Gastroesophageal sphincter (tissue), 4 donors: ENCODE measurements at places on chromosomes 6 and 20. TPM values are rescaled to one million over a fixed set of nuclear protein-coding genes. Genes with fewer than 3 reads are reported as not detected.

DNA sequence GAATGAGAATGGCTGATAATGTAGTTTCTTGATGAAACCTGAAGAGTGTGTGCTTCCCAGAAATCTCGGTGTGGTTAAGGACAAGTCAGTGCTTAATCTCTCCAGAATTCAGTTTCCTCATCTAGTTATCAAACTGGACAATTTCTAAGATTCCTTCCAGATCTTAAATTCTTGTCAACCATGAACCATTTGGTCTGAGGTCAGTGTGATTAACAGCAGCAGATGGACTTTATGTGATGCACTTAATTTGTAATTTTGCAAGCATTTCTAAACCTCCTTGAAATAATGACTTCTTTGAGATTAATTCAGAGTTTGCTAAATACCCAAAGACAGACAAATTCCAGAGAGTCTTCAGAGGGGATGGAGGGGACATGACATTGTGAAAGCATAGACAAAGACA is 160.3 kb downstream of the KIF16B start:
- no peak for ATAC-seq

DNA sequence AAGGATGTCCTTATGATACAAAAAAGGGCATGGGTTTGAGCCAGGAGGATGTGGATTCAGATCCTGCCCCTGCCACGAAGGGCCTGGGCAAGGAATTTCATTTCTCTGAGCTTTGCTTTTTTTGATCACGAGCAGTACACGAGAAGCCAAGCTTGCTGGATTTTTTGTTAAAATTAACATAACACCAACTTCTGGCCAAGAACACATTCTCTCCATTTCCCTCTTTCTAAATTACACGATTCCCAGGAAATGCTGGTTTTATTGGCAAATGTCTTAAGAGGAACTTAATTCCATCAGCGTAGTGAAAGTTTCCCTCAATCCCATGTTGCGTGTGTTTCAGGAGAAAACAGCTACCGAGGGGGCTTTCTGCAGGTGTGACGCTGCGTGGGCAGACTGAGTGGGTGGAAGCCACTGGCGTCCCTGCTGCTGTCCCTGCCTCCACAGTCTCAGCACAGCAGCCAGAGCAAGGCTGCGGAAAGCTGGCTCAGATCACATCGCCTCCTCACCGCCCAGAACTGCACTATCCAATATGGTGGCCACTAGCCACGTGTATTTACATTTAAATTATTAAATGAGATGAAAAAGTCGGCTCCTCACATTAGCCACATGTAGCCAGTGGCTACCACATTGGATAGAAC is 120.8 kb upstream of the INSM1 start:
- ATAC-seq: no peak

GRCh38 chr6:130893277-130893676 is 66.1 kb downstream of the SMLR1 start:
- ATAC-seq: no peak

DNA sequence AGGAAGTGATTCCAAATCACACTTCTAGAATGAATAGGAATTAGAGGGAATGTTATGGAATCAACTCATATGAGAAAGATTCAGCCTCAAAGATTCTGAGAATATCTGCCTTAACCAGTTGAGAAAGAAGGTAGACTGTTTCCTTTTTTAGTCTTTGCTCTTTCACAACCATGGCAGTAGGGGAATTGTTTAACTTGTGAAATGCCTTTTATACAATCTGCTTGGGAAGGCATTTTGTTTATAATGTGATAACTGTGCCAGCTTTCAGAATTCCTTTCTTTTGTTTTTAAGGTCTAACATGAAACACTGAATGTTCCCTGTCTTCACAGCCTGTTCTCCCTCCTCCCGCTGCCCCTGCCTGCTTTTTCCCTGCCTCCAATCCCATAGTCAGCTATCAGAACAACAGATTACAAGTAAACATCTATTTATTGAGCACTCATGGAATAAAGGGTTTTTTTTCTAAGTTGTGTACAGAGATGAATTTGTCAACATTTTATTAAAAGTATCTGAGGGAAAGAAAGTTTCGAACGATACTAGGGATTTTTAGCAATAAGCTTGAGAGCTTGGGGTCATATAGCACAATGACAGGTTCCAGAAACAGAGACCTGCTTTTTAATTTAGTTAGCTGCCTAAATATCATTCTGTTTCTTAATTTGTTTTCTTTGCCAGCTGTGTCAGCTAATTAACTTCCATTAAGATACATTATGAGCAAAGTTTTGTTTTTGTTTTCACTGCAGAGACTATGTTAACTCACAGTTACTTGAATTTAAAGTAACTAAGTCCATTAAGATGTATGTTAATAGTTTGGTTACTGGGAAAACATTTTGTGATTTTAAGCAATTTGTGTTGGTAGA is 28.3 kb upstream of the FBXO30 start:
- ATAC-seq: peak; percentile 78

- no peak for ATAC-seq
Measured at GRCh38 chr6:78502386-78502887, 364.9 kb upstream of the IRAK1BP1 start.

DNA sequence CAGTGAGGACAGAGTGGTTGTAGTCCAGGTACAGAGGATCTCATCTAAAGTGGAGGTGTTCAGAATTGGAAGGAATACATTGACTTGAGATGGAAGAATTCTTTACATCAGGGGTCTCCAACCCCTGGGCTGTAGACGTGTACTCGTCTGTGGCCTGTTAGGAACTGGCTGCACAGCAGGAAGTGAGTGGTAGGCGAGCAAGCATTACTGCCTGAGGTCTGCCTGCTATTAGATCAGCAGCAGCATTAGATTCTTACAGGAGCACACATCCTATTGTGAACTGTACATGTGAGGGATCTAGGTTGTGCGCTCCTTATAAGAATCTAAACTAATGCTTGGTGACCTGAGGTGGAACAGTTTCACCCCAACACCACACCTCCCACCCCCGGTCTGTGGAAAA is 121.1 kb downstream of the CDKAL1 start:
- no peak for ATAC-seq

GRCh38 chr6:127221201-127221600 is 45.5 kb upstream of the RNF146 start:
- ATAC-seq: peak; percentile 30

GRCh38 chr6:51913265-51913664 is 174.1 kb downstream of the PKHD1 start:
- no peak for ATAC-seq

DNA sequence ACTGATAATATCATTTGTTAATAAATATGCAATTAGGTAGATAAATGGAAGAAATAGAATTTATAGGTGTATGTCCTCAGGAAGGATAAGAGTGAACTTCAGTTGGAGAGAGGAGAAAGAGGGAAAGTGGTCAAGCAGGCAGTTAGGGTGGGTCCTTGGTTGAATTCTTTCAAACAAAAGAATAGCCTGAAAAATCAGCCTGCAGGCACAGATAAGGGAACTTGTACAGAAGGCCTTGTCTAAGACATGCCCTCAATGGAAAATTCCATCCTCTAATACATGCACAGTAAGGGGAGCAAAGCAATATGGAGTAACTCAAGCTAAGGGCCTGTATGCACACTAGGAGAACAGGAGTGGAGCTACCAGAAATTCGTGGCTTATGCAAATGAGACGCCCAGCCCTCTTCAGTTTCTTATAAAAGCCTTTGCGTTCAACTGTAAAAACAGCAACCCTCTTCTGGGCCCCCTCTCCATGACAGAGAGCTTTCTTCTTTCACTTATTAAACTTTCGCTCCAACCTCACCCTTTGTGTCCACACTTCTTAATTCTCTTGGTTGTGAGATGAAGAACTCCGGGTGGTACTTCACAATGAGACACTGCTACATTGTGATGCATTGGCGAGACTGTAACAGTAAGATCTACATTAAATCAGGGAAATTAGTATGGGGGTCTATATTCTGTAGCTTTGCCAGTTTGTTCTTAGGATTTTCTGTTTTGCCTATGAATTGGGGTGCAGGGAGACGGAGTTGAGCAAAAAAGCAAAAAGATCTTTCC is 147.0 kb downstream of the HS3ST5 start:
- ATAC-seq: no peak

GRCh38 chr20:25061103-25061799 is 3.3 kb upstream of the ACSS1 start:
- ATAC-seq: no peak

GRCh38 chr20:3712279-3712873 is at the start of gene SIGLEC1:
TSS of gene SIGLEC1 (minus strand) at chr20:3712600. CDS start at chr20:3707128, 5,472 bp downstream.
- peak; percentile 38 for ATAC-seq

- no peak for ATAC-seq
Measured at GRCh38 chr20:1833728-1834726, 61.2 kb upstream of the SIRPA start.

DNA sequence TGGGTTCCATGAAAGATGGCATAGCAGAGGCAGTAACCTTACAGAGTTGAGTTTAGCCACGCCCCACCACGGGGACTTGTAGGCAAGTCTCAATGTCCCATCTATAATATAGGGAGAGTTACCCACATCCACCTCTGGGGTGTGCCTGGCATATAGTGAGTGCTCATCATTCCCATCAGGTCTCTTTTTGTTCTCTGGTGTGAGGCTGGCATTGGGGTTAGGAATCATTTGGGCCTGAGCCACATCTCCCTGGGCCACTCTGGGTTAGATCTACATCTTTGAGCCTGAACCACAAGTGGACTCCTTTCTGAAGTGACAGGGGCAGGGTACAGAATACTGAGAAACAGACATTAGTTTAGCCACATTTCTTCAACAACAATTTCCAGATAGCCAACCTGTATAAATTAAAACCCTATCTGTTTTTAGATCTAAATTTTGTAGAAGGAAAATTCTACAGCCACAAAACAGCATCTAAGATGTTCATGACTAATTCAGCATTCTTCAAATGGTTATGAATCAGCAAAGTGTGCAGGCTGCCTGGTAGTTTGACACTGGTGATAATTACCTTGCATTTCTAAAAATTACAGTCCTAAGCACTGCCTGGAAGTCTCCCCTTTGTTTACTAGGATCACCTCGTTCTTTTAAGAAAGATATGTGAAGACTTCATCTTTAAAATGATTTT is 20.1 kb downstream of the RNF24 start:
- no peak for ATAC-seq

GRCh38 chr6:56642366-56643261 is at the start of gene DST:
TSS of gene DST (minus strand) at chr6:56642889.
- peak; percentile 78 for ATAC-seq

DNA sequence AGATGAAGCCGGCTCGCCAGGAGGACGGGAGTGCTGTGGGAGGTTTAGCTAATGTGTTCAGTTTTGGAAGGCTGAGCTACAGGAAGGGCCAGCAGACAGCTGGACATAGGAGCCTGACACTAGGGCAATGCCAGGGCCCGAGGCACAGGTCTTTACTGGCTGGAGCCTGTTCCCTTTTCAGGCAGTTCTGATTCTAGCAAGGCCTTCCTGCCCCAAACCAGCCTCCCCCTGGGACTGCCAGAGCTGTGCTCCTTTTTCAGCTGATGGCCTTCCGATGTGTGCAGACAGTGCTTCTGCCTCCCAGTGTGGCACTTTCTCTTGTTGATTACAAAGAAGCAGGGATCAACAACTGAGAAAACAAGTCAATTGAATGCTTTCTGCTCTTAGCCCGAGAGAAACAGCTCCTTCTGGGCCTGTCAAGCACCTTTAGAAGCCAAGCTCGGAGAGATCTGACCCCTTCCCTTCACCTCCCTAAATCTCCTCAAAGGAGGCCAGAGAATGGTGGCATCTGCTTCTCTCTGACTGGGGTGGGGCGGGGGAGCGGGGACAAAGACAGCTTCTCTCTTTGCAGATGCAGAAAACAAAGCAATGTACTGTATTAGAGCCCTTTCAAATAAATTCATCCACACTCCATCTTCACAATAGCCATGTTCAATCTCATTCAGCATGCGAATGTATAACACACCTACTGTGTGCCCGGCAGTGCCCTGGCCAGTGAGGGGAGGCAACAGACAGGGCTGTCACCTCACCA is 63.2 kb downstream of the RAB44 start:
- ATAC-seq: no peak

GRCh38 chr6:100988391-100988984 is 107.4 kb upstream of the ASCC3 start:
- ATAC-seq: no peak

GRCh38 chr20:6121504-6121903 is 1.3 kb downstream of the FERMT1 start:
- no peak for ATAC-seq

DNA sequence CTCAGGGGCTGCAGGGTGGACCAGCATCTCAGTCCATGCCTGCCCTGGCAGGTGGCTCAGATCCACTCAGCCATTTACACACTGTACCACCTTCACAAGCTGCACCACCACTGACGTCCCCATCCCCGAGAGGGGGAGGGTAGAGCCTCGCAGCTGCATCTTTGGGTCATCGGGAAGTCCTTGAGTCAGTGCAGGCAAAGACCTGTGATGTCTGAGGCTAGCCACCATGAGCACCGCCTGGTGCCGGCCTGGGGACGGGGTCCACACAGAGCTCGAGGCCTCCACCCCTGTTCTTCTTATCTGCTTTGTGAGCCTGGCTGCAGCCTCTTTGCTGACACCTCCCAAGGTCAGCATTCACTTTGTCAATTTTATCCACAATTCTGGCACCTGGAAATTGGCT is 141.4 kb downstream of the PHACTR3 start:
- ATAC-seq: no peak

- no peak for ATAC-seq
Measured at GRCh38 chr20:15708984-15709598, 864.2 kb downstream of the KIF16B start.

GRCh38 chr20:19026121-19026878 is 186.1 kb upstream of the SLC24A3 start:
- peak; percentile 25 for ATAC-seq

DNA sequence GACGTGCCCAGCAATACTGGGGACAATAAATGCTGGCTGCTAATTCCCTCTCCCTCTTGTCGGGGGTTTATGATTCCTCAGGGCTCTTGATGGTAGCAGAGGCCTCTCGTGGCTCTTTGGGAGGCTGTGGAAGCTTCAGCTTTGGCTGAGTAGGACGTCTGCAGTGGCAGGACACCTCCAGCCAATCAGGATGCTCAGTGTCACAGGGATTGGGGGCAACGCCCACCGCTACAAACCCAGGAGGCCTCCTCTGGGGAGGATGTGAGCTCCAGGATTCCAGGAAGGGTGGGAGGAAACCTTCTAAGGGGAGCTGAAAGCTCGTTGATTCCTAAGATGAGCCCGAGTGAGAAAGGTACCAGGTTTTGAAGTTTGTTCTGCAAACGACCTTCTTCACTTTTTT is 19.4 kb downstream of the RSPO4 start:
- no peak for ATAC-seq

GRCh38 chr6:108560463-108561308 is at the start of gene FOXO3:
TSS of gene FOXO3 (plus strand) at chr6:108560917. CDS start at chr6:108561209, 292 bp downstream.
- peak; percentile 54 for ATAC-seq

- no peak for ATAC-seq
Measured at GRCh38 chr6:381742-382461, 9.7 kb upstream of the IRF4 start.

- no peak for ATAC-seq
Measured at GRCh38 chr6:9862603-9863167, 552.2 kb downstream of the TFAP2A start.

Gene ARMC2
- total RNA-seq: 3.6 TPM

Gene RAB22A
- total RNA-seq: 24.6 TPM

Gene GRM1
- not detected for total RNA-seq

Gene L3MBTL1
- 7.5 TPM for total RNA-seq

Gene UNC5CL
- total RNA-seq: 0.54 TPM

Gene HLA-DQB2
- total RNA-seq: 0.54 TPM

Gene KCNK15
- 3.6 TPM for total RNA-seq

Gene LY6G6C
- not detected for total RNA-seq
